ENCODE measurements at places on chromosomes 6 and 20. TPM values are rescaled to one million over a fixed set of nuclear protein-coding genes. Genes with fewer than 3 reads are reported as not detected.

SLC32A1 gene
- not detected for total RNA-seq

OLIG3 gene
- not detected for total RNA-seq

SEMG1 gene
- not detected for total RNA-seq

NMBR gene
- total RNA-seq, result not detected

LY6G6D gene
- not detected for total RNA-seq

KHDRBS2 gene
- 23.9 TPM for total RNA-seq

KHDC1L gene
- total RNA-seq, result not detected

TNFRSF6B gene
- total RNA-seq, result not detected

GRCh38 chr20:48844996-48845395, 17.2 kb upstream of the PREX1 start:
- no peak for DNase-seq

- no peak for DNase-seq
Observed at GRCh38 chr6:558089-558488, 98.8 kb downstream of the HUS1B start.

GRCh38 chr6:83707829-83708545, 914 bp downstream of the SNAP91 start:
- no peak for DNase-seq

GRCh38 chr6:148955441-148955840, 208.6 kb downstream of the UST start:
- DNase-seq, result no peak

- DNase-seq, result no peak
Observed at GRCh38 chr6:76982476-76983199, 480.7 kb downstream of the HTR1B start.

DNA sequence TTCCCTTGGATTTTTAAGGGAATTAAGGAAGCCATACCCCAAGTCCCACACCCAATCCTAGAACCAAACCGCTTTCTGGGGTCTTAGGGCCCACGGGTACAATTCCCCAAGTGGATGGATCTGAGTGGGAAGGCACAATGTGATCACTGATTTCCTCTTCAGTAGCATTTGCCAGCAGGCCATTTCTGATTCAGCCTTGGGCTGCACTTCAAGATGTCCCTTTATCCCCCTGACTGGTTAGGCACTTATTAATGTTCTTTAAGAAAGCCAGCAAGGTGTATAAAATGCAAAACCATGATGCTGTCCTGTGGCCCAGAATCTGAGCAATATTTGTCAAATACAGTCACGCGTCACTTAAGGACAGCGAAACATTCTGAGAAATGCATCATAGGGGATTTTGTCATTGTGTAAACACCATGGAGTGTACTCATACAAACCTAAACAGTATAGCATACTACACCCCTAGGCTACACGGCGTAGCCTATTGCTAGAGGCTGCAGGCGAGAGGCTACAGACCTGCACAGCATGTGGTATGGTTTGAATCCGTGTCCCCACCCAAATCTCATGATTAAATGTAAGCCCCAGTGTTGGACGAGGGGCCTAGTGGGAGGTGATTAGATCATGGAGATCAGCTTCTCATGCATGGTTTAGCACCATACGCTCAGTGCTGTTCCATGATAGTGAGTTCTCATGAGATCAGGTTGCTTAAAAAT, 234.2 kb downstream of the NRN1 start:
- no peak for DNase-seq

DNA sequence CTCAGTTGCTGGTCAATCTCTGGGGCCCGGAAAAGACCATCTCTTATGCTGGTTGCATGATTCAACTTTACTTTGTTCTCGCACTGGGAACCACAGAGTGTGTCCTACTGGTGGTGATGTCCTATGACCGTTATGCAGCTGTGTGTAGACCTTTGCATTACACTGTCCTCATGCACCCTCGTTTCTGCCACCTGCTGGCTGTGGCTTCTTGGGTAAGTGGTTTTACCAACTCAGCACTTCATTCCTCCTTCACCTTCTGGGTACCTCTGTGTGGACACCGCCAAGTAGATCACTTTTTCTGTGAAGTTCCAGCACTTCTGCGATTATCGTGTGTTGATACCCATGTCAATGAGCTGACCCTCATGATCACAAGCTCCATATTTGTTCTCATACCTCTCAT, 4.3 kb downstream of the OR2J3 start:
- no peak for DNase-seq

DNA sequence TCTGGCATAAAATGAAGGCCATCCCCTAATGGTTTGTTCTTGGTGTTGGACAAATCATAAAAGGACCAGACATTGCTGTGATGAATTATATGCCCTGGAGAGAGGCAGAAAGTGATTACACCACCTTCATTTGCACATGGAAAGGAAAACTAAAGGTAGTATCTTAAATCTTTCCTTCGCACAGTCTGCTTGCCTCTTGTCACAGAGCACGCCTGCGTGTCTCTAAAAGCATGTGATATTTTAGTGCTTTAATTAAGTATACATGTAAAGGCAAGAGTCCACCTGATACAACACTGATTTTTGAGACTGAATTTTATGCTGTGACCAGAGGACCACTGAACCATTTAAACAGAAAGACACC, 28.8 kb upstream of the PLAGL1 start:
- no peak for DNase-seq

DNA sequence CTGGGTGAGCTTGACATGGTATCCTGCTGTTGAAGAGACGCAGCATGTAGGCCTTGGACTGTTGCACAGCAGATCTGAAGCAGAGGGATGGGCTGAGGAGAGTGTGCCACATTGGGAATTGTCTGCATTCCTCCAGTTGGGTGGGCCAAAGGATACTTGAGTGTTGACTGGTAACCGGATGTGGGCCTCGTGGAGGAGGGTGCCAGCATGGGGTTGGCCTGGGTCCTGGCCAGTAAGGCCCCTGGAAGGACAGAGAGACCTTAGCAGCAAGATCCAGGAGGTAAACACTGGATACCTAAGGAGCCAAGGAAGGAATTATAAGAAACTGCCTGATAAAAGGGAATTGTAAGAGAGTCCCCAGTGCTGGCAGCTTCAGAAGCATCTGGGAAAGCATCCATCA, 76.9 kb downstream of the FIG4 start:
- DNase-seq, result no peak

DNA sequence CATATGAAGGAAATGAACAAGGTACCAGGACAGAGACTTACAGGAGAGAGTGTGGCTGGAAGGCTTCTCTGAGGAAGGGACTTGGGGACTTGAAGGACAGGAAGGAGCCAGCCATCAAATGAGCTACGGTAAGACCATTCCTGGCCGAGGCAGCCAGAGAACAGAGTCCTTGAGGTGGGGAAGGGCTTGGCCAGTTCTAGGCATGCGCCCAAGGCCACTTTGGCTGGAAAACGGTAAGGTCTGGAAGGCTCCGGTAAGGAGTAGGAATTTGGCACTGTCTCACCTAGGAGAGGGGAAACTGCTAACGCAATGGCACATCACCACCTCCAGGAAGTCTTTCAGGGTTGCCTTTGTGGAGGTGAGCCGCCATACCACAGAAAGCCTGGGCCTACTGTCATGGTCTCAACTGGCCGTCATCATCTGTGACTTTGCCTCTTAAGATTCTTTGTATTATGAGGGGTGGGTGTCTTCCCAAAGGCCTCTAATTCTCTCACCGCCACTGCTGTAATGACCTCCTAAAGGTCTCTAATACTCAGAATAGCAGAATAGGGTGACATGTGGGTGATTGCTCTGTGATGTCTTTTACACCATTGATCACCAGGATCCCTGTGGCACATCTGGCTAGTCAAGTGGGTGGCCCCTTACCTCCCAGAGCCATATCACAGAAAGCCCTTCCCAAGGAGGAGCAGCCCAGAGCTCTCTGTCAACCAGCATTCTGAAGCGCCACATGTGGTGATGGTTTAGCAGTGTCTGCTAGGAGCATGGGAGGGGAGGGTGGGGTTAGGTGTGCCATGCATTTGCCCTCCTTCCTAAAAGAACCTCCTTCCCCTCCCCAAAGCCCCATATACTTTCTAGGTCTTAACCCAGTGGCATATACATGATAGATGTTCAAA, 17.7 kb upstream of the STX16 start:
- no peak for DNase-seq

DNA sequence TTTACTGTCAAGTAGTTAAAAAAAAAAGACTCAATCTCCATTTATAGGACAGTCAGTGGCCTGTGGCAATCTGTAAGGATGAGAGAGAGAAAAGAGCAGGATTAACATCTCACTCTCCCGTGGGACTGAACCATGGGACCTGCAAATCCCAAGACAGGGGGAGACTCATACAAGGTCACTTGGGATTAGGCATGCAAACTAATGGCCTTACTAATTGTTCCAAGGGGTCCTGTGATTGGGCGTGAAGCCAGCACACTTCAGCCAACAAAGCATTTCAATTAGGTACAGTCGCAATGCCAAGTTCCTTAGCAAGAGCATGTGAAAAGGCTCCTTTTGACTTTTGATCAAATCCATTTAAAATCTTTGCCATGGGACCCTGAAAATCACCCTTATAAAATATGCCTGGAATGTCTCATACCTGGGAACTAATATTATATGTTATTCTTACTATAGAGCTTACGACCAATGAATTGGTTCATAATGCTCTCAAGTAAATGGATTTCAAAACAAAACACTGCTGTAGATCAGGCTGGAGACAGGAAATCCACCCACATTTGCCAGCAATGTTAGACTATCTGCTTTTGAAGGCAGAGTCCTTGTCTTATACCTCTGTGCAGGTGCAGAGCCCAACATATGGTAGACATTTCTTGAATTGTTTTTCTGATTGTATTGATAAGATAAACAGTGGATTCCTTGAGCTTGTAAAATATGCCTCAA, 412.5 kb downstream of the GJA1 start:
- DNase-seq, result no peak

DNA sequence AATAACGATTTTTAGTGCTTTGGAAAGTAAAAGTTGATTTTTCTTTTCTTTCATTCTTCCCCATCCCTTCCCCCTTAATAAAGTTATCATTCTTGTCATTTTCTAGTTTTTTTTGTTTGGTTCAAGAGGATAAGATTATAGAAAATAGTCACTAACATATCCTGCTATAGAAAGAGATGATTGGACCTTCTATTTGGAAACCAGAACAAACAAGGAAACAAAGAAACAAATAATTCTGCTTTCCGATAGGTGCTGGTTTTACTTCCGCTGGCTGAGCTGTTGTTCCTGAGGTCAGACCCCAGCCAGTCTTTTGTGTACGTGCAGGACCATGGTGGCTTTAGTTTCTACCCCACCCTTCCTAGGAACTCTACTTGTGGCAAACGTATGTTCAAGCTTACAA, at the start of gene CDH26:
Gene CDH26, plus strand, starts transcription at position 301 of the 400 bp plus-strand sequence. CDS start 304 bp downstream, outside the sequence.
- no peak for DNase-seq

DNA sequence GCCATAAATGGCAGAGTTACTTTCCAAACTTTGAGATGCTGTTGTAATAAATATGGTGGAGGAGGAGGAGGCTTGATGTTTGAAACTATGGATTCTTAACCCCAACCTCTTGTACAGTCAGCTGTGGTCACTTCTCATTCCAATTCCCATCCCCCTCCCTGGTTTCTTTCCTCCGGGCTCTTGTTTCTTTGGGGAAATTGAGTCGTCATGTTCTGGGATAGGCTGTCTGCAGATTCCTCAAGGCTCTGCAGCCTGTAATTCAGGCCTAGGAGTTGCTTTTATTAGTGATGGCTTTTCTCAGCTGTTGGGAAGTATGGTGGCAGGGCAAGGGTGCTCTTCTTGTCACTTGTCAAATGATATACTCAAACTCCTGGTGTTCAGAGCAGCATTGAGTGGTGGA, 2.6 kb downstream of the PTK7 start:
- DNase-seq, result no peak

- peak; percentile 60 for DNase-seq
Observed at GRCh38 chr20:38460040-38460623, 12.5 kb upstream of the RALGAPB start.

DNA sequence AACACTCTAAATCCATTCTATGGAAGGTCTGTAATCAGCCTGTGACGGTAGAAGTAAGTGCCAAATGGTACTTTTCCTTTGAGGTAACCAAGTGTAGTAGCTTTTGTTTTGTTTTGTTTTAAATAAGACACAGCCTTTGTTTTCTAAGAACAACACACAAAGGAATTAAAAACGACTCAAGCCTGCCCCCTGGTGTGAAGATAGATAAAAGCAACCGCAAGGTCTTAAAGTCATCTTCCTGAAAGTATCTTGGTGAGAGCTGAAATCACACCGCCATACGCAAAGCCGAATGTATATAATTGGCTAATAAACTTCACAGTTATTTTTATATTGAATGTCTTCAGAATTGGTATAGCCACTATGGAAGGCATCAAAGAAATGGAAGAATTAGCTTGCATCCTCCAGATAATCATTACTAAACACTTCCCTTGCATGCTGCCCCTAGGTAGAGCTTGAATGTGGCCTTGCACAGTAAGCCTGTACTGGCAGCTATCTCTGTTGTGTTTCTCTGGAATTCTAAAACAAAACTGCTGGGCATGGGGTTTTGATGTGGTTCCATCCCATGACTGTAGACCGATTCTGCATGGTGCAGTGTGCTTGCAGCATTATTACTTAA, 95.6 kb downstream of the LAMP5 start:
- peak; percentile 84 for DNase-seq

- no peak for DNase-seq
Observed at GRCh38 chr6:121743691-121744090, 308.2 kb downstream of the GJA1 start.

DNA sequence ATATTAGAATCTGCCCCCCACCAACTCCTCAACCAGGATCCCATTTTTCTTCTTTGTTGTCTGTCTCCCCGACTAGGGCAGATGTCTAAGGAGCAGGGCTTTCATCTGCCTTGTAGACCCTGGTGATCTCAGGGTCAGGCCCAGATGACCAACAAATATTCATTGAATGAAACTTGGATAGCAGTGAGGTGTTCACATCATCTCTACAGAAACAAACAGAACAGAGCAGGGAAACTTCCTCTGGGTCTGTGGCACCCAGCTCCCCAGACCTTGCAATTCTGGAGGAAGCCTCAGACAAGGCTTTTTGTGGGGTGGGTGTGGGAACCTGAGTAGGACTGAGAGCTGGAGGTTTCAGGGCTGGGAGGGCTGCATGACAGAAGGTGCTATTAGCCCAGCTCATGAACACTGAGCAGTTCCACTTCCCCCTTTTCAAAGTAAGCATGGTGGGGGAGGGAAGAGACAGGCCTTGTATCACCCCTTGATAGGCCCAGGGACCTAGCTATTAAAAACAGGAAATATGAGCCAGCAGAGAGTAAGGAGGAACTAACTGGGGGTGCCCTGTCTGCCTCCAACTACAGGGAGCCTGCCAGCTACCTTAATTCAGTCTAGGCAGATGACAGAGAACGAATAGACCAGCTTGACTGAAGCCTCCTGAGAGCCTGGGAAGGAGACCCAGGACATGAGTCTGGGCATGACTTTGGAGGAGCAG, 37.3 kb upstream of the TOP1 start:
- DNase-seq, result no peak
